Kidney epithelial cell (primary cell): ENCODE measurements at places on chromosomes 7 and 10. TPM values are rescaled to one million over a fixed set of nuclear protein-coding genes. Genes with fewer than 3 reads are reported as not detected.
A peak's percentile ranks its signal among the peaks of the same experiment; 100 is the strongest.

Gene OR13A1
- not detected in 2 replicates for total RNA-seq

Gene GJC3
- not detected in 2 replicates for total RNA-seq

Gene CYP2C19
- total RNA-seq, result not detected in 2 replicates

Gene TMEM130
- total RNA-seq, result 0.14 and 0.33 TPM in 2 replicates

Gene AKR1E2
- 1.9 and 5.6 TPM in 2 replicates for total RNA-seq

GRCh38 chr10:50360077-50360850, 108.9 kb upstream of the ASAH2 start:
- no peak for DNase-seq

DNA sequence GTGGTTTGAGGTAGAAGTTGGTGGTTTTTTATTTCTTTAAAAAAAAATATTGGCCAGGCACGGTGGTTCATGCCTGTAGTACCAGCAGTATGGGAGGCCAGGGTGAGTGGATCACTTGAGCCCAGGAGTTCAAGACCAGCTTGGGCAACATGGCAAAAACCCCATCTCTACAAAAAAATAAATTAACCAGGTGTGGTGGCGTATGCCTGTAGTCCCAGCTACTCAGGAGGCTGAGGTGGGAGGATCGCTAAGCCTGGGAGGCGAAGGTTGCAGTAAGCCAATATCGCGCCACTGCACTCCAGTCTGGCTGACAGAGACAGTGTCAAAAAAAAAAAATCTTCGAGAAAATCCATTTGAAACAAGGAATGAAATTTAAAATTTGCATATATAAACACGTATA, 1.1 kb downstream of the IL2RA start:
- DNase-seq, result no peak

- no peak for DNase-seq
These were observed 769.7 kb downstream of the TNS3 start for GRCh38 chr7:46812101-46812675.

DNA sequence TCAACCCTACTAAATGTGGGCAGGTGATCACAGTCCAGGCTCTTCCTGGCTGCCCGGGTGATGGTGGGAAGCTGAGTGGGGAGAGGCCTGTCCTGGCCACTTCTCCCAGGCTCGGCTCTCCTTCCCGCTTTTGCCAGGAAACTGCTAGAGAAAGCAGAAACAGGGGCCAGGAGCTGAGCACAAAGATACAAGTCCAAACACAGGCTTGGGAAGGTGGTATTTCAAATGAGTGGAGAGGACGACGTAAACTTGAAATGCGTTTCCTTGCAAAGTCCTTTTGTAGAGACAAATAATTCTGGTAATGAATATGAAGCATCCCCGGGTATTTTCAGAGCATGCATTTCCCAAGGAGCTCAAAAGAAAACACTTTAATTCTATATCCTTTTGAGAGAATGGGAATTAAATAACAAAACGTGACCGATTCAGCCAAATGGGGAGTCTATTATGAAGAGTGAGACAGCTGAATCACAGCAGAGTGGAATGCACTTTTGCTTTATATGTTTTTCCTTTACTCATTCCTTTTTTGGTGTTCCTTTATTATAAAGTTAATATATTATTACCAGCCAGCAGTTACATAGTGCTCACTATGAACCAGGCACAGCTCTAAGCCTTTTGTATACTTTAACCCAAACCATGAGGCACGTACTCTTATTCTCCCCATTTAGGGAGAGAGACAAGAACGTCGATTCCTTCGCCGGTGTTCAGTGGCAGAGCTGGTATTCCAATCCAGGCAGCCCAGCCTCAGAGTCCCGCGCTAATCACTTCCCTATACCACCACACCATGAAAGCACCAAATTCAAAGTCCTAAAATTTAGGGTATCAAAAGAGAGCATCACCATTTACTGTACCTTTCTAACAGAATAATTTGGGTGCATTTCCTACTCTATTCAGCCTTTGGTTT, 218.2 kb upstream of the KLF14 start:
- no peak for DNase-seq

- peak; percentile 9 for DNase-seq
These were observed 28.6 kb downstream of the PDSS1 start for GRCh38 chr10:26725837-26726727.

GRCh38 chr7:4712281-4713182, 30.4 kb downstream of the FOXK1 start:
- DNase-seq, result no peak

GRCh38 chr10:48333856-48334255, 27.4 kb downstream of the MAPK8 start:
- no peak for DNase-seq

GRCh38 chr10:82212753-82213152, 337.8 kb downstream of the NRG3 start:
- DNase-seq, result no peak

DNA sequence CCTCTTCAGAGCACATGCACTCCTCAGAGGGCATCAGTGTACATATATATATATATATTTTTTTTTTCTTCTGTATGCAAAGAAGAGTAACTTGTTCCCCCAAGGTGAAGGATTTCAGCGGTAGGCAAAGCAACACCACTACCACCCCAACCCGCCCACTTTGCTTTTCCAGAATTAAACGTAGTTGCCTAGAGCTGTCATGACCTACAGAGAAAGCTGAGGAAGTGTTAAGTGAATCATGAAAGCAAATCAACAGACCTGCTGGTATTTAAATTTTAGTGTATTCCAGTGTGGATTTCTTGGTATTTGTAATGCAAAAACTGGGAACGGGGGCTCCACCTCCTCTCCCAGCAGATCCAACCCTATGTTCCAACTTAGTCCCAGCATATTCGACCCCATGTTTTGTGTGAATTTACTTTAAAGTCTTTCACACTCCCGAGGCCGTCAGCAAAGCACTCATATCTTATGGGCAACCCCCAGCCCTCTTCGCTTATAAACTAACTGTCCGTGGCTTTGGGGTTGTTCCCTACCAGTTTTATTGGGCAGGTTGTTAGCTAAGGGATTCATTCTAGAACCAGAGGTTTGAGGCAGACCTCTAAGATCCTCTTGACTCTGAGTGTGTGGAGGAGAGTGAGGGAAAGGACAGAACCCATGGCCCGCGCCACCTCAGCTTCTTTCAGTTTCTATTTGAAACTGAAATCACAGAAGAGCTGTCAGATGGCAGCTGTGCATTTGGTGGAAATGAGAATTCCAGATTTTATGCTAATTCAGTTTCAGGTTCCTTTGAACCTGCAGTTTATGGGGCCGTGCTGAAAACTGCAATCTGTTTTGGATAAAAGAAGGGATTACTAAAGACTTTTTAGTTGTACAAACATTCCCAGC, 450.2 kb upstream of the GALNT17 start:
- DNase-seq, result no peak
